ENCODE measurements at places on chromosomes 11 and 22.

DNA sequence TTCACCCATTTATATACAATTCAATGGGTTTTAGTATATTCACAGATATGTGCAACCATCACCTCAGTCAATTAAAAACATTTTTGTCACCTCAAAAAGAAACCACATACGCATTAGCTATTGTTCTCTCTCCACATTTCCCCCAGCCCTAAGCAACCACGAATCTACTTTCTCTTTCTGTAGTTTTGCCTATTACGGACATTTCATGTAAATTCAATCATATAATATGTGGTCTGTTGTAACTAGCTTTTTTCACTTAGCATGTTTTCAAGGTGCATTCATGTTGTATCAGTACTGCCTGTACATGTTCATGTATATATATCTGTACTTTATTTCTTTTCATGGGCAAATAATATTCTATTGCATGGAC, 104.7 kb upstream of the RRM1 start:
- no peak for DNase-seq

DNA sequence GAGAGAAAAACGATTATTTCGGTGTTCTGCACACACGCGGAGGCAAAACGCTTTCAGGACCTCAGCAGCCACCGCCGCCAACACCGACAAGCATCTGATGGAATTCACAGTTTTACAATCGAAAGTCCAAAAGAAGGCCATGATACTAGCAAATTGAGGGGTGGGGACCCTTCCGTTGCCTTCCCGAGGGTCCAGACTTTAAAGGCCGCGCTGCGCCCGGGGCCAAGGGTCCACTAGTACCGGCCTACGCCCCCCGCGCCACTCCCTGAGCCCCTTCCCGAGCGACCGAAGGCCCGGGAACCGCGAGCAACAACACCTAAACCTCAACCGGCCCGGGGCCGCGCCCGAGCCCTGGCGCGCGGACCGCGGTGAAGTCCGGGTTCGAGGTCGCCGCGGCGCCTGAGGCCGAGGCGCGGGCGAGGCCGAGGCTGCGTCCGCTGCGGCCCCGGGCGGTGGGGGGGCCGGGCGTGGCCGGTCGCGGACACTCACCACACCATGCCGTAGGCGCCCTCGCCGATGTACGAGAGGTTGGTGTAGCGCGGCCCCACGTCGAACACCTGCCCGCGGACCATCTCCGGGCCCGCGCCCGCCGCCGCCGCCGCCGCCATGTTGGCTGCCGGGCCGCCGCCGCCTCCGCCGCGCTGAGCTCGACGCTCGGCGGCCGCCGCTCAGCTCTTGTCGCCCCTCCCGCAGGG, 465 bp downstream of the MAPK1 start:
- DNase-seq: no peak

DNA sequence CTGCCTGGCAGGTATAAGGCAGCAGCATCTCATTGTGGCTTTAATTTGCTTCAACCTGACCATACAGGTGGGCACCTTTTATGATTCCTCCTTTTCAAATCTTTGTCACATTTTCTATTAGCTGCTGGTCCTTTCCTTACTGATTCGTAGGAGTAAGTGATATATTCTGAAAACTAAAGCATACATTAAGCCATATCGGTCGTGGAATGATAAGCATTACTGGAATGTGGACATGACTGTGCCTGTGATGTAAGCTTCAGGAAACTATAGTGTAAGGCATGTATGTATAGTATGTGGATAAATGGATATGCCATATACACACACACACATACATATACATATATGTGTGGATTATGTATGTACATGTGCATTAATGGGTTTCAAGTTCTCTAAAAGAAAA, 20.8 kb downstream of the YPEL1 start:
- no peak for DNase-seq

DNA sequence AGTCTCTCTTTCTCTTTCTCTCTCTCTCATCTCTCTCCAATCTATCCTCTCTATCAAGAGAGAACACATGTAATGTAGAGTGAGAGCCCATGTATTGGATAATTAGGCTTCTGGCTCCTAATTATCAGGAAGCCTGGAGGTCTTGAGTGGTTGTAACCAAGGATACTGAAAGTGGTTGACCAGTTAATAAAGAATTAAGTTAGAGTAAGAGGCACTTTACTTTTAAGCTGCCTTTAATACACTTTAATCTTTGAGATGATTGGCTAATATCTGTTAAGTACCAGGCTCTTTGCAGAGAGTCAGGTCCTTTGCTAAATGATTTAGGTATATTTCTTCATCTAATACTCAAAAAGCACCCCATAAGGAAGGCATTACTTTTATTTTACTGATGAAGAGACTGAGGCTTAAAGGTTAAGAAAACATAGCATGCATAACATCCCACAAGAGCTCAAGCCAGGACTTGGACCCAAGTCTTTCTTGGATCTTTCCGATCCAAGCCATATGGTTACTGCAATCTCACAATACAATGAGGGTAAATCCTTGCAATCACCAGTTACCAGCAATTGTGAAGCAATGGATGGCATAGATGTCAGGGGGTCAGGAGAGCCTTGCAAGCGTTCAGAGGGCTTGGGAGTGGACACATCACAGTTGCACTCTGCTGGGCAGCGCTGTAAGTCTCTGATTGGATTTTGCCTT, 22.1 kb downstream of the CD44 start:
- no peak for DNase-seq

DNA sequence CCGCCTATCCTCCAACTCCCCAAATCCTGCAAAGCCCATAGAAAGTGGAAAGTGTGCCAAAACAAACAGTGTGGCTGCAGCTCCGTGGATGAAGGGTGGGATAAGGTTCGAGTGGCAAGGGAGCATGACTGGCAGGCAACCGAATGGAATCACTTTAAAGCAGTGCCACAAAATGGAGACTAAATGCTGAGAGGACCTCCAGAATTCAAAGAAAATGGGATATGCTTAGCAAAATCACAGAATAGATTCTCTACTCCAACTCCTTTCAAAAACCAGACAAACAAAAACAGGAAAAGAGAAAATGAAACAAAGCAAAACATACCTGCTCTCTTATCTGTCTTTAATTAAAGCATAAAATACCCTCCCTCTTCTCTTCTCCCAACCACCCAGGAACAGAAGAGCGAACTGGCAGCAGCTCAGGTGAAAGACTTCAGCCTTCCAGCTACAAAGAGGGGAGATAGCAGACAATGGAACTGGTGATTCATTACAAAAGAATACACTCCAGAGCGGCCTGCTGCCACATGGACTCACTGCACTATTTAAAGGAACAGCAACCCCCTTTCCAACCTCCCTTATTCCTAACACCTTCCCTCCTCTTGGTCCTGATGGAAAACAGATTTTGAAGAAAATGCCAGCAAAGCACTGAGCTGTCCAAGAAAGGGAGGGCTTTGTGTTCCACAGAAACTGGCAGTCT, 118.5 kb downstream of the APOL5 start:
- no peak for DNase-seq

DNA sequence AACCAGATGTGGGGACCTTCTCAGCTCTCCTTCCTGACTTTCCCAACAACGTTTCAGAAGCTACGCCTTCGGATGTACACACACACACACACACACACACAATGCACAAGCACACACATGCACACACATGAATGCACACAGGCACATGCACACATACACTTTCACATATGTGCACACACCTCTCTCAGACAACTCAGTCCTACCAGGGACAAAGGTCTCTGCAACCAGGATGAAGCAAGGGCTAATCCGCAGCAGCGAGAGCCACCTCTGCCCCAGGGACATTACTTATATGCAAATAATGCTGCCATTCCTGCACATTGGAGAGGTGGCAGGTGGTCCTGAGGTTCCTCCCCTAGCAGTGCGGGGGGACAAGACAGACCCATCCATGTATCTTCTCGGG, 27.4 kb upstream of the LINC01488 start:
- DNase-seq: no peak

- no peak for DNase-seq
Measured at GRCh38 chr22:44452531-44453420, 45.3 kb downstream of the RTL6 start.

Measured in GDM1 (cell line).